Upper lobe of right lung (tissue), 1 donor: ENCODE measurements at places on chromosomes 12 and 14. TPM values are rescaled to one million over a fixed set of nuclear protein-coding genes. Genes with fewer than 3 reads are reported as not detected.

MYO1H gene
- total RNA-seq: 0.64 TPM

SPTLC2 gene
- total RNA-seq: 44.2 TPM

LRP1 gene
- total RNA-seq: 261 TPM

CALM1 gene
- 477 TPM for total RNA-seq

SLC16A7 gene
- total RNA-seq: 26.0 TPM

ADGRD1 gene
- 113 TPM for total RNA-seq

PTPRB gene
- total RNA-seq: 196 TPM

IRAK3 gene
- 44.6 TPM for total RNA-seq

KCNC2 gene
- not detected for total RNA-seq

RSRC2 gene
- 63.8 TPM for total RNA-seq

DNA sequence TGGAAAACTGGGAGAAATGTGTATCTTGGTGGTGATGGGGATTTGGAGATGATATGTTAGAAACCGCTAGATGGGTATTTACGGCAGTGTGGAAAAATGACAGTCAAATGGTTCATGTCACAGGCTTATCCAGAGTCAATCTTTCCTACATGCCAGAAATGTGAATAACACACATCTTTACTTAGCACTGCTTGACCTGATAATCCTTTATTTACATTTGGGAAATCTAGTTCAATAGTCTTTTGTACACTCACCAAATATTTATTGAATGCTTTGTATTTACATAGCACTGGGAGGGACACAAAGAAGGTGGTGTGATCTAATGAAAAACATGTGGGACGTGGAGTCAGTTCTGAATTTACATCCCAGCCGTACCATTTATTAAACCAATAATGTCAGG lies 208.2 kb downstream of the DIO2 start:
- H3K4me1 ChIP-seq: no peaks in the 10 kb centered on the region
- H3K27me3 ChIP-seq: no peaks in the 10 kb centered on the region
- DNase-seq: no peak
- H3K4me3 ChIP-seq: no peak overlapping the region
- no peak overlapping the region for H3K27ac ChIP-seq
- no peaks in the 10 kb centered on the region for H3K36me3 ChIP-seq

- no peak for DNase-seq
- H3K4me1 ChIP-seq: peaks cover 11% of the 10 kb centered on the region
- H3K36me3 ChIP-seq: no peaks in the 10 kb centered on the region
- H3K27ac ChIP-seq: no peak overlapping the region
- H3K27me3 ChIP-seq: no peaks in the 10 kb centered on the region
Measured at GRCh38 chr12:89414322-89414721, 62.0 kb upstream of the DUSP6 start.

DNA sequence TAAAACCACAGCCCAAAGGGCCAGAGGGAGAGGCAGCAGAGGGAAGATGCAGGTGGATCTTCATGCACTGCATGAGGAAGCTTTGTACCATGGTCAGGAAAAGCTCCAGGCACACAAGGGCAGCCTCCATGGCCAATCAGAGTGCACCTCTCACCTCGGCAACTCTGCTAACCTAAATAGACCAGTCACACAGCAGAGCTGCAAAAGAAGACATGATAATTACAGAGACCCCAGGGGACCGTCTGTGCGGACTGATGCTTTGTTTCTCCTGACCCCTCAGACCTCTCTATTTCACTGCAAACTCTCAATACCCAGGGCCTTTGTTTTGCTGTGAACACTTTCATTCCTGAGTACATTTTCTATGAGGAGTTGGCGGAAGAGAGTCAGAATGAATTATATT lies 10.7 kb upstream of the TCL1B start:
- no peak overlapping the region for H3K27ac ChIP-seq
- H3K4me1 ChIP-seq: no peaks in the 10 kb centered on the region
- H3K27me3 ChIP-seq: peaks cover 4% of the 10 kb centered on the region
- H3K4me3 ChIP-seq: no peak overlapping the region
- DNase-seq: no peak

- peak within 1 kb of the TSS; percentile 79 for H3K4me3 ChIP-seq
- DNase-seq: peak; percentile 97
- H3K27ac ChIP-seq: peak within 1 kb of the TSS; percentile 94
- no peaks in the 10 kb centered on the region for H3K36me3 ChIP-seq
- H3K27me3 ChIP-seq: no peaks in the 10 kb centered on the region
Measured at GRCh38 chr12:56152132-56152755, at the start of gene MYL6B. MYL6B (plus strand) TSS chr12:56152587; CDS start chr12:56153919, 1,332 bp downstream.

GRCh38 chr12:81968421-81968820 lies 209.3 kb upstream of the PPFIA2 start:
- DNase-seq: no peak
- H3K27ac ChIP-seq: no peak overlapping the region
- H3K4me1 ChIP-seq: no peaks in the 10 kb centered on the region
- H3K36me3 ChIP-seq: no peaks in the 10 kb centered on the region
- no peak overlapping the region for H3K4me3 ChIP-seq

DNA sequence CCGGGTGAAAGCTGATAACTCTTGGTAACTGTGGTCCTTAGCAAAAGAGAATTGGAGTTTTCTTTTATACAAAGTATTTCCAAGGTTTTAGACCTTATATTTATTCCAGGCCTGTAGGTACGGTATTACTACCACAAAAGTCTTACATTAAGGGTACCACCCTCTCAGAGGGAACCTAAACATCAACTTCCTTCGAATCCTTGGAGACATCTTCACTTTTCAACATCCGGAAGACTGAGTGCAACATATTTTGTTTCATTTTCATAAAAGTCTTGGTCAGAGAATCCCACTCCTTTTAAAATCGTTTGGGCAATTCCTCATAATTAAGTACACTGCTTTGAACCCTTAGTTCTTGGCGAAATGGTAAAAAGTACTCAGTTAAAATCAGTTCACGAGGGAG lies 1.2 kb downstream of the CNOT2 start:
- DNase-seq: no peak
- H3K36me3 ChIP-seq: peaks cover 11% of the 10 kb centered on the region
- peak overlapping the region; percentile 96 for H3K27ac ChIP-seq

DNA sequence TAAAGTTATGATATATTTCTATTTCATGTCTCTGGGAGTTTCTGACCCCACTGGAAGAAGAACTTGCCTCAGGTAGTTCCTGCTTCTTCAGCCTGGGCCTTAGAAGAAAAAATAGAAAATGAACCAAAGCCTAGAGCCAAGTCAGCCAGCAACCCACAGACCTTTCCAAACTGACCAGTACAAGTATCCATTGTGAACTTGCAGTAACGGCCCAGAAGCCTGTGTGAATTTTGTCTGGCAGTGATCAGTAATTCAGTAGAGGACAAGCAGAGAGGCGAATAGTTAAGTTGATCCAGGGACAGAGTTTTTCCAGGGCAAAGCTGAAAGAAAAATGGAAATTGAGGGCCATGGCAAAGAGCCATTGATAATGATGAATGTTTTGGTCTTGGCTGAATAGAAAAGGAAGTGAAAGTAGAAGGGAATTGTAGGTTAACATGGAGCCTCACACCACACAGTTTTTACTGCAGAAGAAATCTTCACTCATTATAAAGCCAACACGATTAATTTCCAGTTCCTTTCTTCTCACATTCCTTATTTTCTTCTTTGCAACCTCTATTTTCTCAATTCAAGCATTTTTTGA lies 311.8 kb downstream of the BTG1 start:
- H3K27ac ChIP-seq: no peak overlapping the region
- no peaks in the 10 kb centered on the region for H3K36me3 ChIP-seq
- no peak for DNase-seq
- H3K4me1 ChIP-seq: no peaks in the 10 kb centered on the region
- no peak overlapping the region for H3K4me3 ChIP-seq
- H3K27me3 ChIP-seq: no peaks in the 10 kb centered on the region

- no peak for DNase-seq
- H3K36me3 ChIP-seq: peaks cover 56% of the 10 kb centered on the region
- H3K27me3 ChIP-seq: no peaks in the 10 kb centered on the region
- no peak overlapping the region for H3K27ac ChIP-seq
- peaks cover 11% of the 10 kb centered on the region for H3K4me1 ChIP-seq
Measured at GRCh38 chr12:71780237-71780822, 25.7 kb downstream of the RAB21 start.

DNA sequence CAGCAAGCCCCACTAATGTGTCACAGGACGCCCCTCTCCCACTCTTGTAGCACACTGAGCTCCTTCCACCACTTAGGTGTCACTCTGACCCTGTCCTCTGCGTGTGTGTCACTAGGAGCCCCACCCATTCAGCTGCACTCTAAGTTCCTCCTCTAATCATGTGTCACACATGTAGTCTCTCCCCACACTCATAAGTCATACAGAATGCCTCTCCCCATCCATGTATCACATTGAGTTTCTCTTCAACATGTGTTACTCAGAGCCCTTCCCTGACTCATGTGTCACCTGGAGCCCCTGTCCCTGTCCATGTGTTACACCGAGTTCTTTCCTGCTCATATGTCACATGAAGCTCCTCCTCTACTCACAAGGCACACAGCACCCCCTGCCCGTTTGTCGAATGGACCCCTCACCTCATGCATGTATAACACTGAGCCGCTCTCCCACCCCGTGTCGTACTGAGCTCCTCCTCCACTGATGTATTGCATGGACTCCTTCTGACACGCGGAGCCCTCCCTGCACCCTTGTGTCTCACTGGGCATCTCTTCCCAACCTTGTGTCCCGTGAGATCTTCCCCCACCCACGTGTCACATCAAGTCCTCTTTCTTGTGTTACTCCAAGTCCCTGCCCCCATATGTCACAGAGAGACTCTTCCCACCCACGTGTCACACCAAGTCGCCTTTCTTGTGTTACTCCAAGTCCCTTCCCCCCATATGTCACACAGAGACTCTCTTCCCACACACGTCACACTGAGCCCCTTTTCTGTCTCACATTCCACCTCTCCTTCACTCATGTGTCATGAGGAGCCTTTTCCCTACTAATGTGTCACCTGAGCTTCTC lies 31.0 kb downstream of the RTL1 start:
- no peaks in the 10 kb centered on the region for H3K36me3 ChIP-seq
- DNase-seq: peak; percentile 33
- no peaks in the 10 kb centered on the region for H3K4me1 ChIP-seq
- H3K27ac ChIP-seq: no peak overlapping the region
- no peaks in the 10 kb centered on the region for H3K27me3 ChIP-seq
- H3K4me3 ChIP-seq: no peak overlapping the region

DNA sequence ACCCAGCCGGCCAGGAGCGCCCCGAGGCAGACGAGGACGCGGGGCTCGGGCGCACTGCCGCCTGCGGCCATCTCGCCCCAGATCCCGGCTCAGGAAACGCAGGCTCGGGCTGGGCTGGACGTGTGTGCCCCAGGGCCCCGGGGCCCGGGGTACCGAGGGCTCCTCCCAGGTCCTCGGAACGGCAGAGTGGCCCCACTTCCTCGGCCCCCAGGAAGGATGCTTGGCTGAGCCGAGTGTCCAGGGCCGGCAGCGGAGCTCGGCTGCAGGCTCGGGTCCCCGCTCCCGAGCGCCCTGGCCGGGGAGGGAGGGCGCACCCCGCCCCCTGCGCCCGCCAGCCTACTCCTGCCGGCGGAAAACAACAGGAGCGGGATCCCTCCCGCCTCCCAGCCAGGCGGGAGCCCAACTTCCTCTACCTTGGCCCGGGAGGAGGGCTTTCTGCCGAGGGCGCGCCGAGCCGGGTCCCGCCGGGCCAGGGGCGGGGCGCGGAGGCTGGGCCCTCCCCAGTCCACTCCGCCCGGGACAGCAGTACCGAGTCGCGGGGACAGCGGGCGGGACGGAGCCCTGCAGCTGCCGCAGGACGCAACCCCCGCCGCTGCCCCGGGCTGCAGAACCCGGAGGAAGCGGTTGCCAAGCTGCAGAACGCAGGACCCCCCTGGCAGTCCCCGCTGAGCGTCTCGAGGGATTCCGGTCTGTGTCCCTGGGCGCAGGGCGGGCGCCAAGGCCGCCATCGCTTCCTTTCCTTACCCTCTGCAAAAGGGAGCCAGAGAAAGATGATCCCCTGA lies at the start of gene VSIG10:
TSS of gene VSIG10 (minus strand) at position 411 of the 782 bp plus-strand sequence. CDS start at position 71, 340 bp downstream.
- peak within 1 kb of the TSS; percentile 81 for H3K4me3 ChIP-seq
- H3K27ac ChIP-seq: peak within 1 kb of the TSS; percentile 81
- DNase-seq: peak; percentile 91
- no peaks in the 10 kb centered on the region for H3K36me3 ChIP-seq
- H3K27me3 ChIP-seq: no peaks in the 10 kb centered on the region
- peaks cover 13% of the 10 kb centered on the region for H3K4me1 ChIP-seq

DNA sequence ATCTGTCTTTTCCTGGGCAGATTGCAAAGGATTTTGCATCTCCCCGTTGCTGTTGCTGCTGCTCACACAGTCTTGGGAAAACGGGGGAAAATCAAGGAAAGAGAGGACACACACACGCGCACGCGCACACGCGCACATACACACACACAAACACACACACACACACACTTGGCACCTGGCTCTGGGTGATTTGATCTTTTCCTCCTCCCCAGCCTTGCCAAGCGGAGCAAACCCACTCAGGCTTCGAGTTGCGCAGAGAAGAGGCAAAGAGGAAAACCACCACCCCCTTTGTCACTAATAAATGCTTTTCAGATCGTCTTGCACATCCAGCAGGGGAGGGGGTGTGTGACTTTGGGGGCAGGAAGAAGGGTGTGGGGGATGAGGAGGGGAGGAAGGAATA lies 965 bp upstream of the NOS1 start:
- no peak for DNase-seq
- H3K4me3 ChIP-seq: no peak overlapping the region
- no peaks in the 10 kb centered on the region for H3K36me3 ChIP-seq
- H3K27me3 ChIP-seq: peaks cover 57% of the 10 kb centered on the region
- no peak overlapping the region for H3K27ac ChIP-seq

GRCh38 chr14:39367387-39367751 lies 64.9 kb downstream of the FBXO33 start:
- H3K4me1 ChIP-seq: no peaks in the 10 kb centered on the region
- H3K36me3 ChIP-seq: peaks cover 9% of the 10 kb centered on the region
- no peak for DNase-seq
- H3K27me3 ChIP-seq: no peaks in the 10 kb centered on the region
- no peak overlapping the region for H3K4me3 ChIP-seq
- no peak overlapping the region for H3K27ac ChIP-seq

DNA sequence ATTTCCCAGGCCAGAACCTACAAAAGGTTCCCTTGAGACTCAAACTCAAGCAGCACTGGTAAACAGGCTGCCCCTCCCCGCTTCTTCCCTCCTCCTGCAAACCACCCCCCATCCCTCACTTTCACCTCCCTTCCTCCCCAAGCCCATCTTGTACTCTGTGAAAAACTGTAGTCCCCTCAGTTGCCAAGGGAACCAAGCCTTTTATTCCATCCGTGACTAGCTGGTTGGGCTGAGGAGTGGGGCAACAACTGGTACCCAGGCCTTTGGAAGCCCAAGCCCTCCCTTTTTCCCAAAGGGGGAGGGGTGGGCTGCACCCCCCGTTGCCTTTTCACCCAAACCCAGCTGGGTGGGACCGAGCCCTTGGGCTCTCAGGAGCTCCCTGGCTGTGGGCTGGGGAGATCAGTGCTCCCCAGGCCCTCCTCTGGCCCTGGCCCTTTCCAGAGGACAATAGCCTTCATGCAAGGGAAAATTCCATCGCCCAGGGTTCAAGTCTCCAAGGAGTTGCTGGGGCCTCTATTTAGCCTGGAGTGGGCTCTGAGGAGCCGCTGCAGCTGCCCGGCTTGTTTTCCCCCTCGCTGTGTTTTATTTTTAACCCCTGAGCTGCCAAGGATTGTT lies 61.9 kb downstream of the ZFP36L1 start:
- H3K4me3 ChIP-seq: no peak overlapping the region
- H3K4me1 ChIP-seq: peaks cover 31% of the 10 kb centered on the region
- H3K36me3 ChIP-seq: no peaks in the 10 kb centered on the region
- no peak for DNase-seq
